Activated T-cell treated with anti-CD3 and anti-CD28 coated beads, Interleukin-2, amount 50 U/mL, for 24 hours (primary cell): ENCODE measurements at places on chromosomes 2 and 18.

GRCh38 chr2:226118471-226119429 lies 680.9 kb downstream of the IRS1 start:
- no peak overlapping the region for H3K27ac ChIP-seq
- DNase-seq: no peak
- no peaks in the 10 kb centered on the region for H3K36me3 ChIP-seq
- H3K4me1 ChIP-seq: peaks cover 11% of the 10 kb centered on the region
- H3K4me3 ChIP-seq: no peak overlapping the region

GRCh38 chr2:158618891-158619490 lies 162.2 kb downstream of the PKP4 start:
- H3K27ac ChIP-seq: no peak overlapping the region
- peaks cover 34% of the 10 kb centered on the region for H3K36me3 ChIP-seq
- H3K27me3 ChIP-seq: no peaks in the 10 kb centered on the region
- no peak overlapping the region for H3K4me3 ChIP-seq
- no peaks in the 10 kb centered on the region for H3K4me1 ChIP-seq
- no peak for DNase-seq

- H3K27ac ChIP-seq: peak overlapping the region; percentile 42
- peaks cover 69% of the 10 kb centered on the region for H3K4me1 ChIP-seq
- H3K27me3 ChIP-seq: peaks cover 12% of the 10 kb centered on the region
- H3K36me3 ChIP-seq: peaks cover 8% of the 10 kb centered on the region
- no peak for DNase-seq
Observed at GRCh38 chr18:44733069-44733753, 52.5 kb downstream of the SETBP1 start.

- no peak overlapping the region for H3K4me3 ChIP-seq
- no peaks in the 10 kb centered on the region for H3K27me3 ChIP-seq
- peaks cover 92% of the 10 kb centered on the region for H3K36me3 ChIP-seq
- DNase-seq: no peak
- H3K27ac ChIP-seq: no peak overlapping the region
- H3K4me1 ChIP-seq: no peaks in the 10 kb centered on the region
Observed at GRCh38 chr2:157732596-157732995, 103.9 kb upstream of the ACVR1C start.

- H3K4me1 ChIP-seq: no peaks in the 10 kb centered on the region
- no peaks in the 10 kb centered on the region for H3K36me3 ChIP-seq
- H3K27me3 ChIP-seq: peaks cover 12% of the 10 kb centered on the region
- H3K4me3 ChIP-seq: no peak overlapping the region
Observed at GRCh38 chr2:173513107-173513727, 158.5 kb downstream of the CDCA7 start.

DNA sequence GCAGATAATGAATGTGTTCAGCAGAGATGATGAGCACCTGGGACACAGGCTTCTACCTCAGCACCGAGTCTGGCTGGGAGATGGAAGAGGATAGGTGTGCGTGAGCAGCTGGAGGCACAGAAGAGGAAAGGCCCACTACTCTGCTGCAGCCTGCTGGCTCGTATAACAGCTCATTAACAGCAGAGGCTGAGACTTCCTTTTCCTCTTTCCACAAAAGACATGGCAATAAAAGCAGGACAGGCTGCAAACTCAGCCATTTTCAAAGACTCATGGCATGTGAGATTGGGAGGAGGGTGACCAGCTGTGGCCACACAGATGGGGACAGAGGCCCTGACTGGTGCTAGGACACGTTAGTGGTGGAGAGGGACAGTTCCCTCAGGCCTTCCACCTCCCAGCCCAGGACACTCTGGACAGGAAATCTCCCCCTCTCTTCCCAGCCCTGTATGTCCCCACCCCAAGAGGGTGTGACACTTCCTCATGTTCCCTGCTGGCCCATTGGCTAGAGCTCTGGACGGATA lies 60.3 kb downstream of the CACNB4 start:
- H3K27me3 ChIP-seq: peaks cover 8% of the 10 kb centered on the region
- H3K36me3 ChIP-seq: no peaks in the 10 kb centered on the region
- H3K27ac ChIP-seq: no peak overlapping the region
- no peak for DNase-seq
- no peaks in the 10 kb centered on the region for H3K4me1 ChIP-seq
- no peak overlapping the region for H3K4me3 ChIP-seq

GRCh38 chr18:59624369-59624765 lies 72.9 kb downstream of the CCBE1 start:
- H3K36me3 ChIP-seq: no peaks in the 10 kb centered on the region
- DNase-seq: no peak

GRCh38 chr18:46750626-46751025 lies 6.2 kb downstream of the ST8SIA5 start:
- no peak overlapping the region for H3K4me3 ChIP-seq
- H3K27ac ChIP-seq: no peak overlapping the region
- DNase-seq: no peak
- H3K27me3 ChIP-seq: peaks cover 61% of the 10 kb centered on the region
- H3K4me1 ChIP-seq: peaks cover 5% of the 10 kb centered on the region
- H3K36me3 ChIP-seq: no peaks in the 10 kb centered on the region

DNA sequence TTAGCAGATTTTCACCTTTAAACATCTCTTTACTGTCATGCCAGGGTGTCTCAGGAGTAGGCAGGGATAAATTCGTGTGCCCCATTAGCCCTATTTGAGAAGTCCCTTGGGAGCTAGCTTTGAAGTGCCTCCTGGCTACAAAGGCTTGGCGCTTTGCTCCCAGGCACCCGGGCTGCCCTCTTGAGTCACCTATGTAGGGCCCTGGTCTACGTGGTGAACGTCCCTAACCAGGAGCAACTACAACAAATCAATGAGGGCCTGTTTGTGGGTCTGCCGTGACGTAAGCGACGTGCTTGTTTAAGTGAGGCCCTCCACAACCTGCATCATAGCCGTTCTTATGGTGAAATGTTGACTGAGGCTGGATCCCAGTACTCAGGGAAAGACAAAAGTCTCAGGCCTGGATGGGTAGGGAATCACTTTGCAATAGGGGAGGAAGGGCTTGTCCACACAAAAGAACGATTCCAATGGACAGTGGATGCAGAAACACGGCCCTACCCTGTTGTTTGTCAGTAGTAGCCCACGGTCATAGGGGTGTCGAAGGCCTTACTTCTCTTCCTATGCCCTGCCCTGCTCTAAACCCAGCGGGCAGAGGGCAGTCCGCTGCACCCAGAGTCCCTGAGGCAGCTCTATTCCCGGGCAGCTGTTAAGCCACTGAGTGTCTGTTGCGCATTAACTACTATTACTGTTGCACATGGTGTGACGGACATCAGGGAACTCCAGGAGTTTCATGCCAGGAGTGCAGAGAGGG lies 93.9 kb downstream of the INHBB start:
- peaks cover 9% of the 10 kb centered on the region for H3K4me1 ChIP-seq
- H3K36me3 ChIP-seq: no peaks in the 10 kb centered on the region
- DNase-seq: no peak

DNA sequence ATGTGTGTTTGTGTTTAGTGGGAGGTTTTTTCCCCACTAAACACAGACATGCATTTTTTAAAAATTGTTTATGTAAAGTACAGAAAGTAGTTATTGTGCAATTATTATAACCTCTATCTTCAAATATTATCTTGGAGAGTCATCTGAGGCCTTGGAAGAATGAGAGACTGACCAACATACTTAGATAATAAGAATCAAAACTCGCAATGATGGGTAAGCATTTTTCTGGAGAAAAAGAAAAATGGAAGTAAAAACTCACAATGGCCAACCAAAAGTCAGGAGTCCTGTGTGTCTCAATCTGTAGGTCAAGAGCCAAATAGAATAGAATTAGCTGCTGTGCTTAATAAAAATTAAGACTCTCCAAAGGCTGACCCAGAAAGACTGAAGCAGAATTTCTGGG lies 43.0 kb downstream of the MEMO1 start:
- DNase-seq: no peak
- peaks cover 32% of the 10 kb centered on the region for H3K36me3 ChIP-seq
- H3K4me3 ChIP-seq: no peak overlapping the region
- H3K4me1 ChIP-seq: peaks cover 27% of the 10 kb centered on the region
- no peak overlapping the region for H3K27ac ChIP-seq

- no peaks in the 10 kb centered on the region for H3K36me3 ChIP-seq
- H3K27me3 ChIP-seq: peaks cover 41% of the 10 kb centered on the region
- H3K4me1 ChIP-seq: no peaks in the 10 kb centered on the region
- no peak overlapping the region for H3K27ac ChIP-seq
- H3K4me3 ChIP-seq: no peak overlapping the region
Observed at GRCh38 chr2:176432434-176432833, 163.2 kb downstream of the MTX2 start.

- no peak for DNase-seq
- H3K36me3 ChIP-seq: no peaks in the 10 kb centered on the region
- H3K4me3 ChIP-seq: no peak overlapping the region
Observed at GRCh38 chr2:160984426-160985077, 175.7 kb upstream of the TANK start.

GRCh38 chr2:22753476-22753875 lies 631.5 kb upstream of the KLHL29 start:
- no peak for DNase-seq
- no peak overlapping the region for H3K4me3 ChIP-seq
- H3K27me3 ChIP-seq: no peaks in the 10 kb centered on the region
- H3K4me1 ChIP-seq: no peaks in the 10 kb centered on the region

- H3K27ac ChIP-seq: no peak overlapping the region
- peak; percentile 18 for DNase-seq
- no peak overlapping the region for H3K4me3 ChIP-seq
- no peaks in the 10 kb centered on the region for H3K4me1 ChIP-seq
Observed at GRCh38 chr2:218437969-218438368, 19.0 kb downstream of the VIL1 start.

DNA sequence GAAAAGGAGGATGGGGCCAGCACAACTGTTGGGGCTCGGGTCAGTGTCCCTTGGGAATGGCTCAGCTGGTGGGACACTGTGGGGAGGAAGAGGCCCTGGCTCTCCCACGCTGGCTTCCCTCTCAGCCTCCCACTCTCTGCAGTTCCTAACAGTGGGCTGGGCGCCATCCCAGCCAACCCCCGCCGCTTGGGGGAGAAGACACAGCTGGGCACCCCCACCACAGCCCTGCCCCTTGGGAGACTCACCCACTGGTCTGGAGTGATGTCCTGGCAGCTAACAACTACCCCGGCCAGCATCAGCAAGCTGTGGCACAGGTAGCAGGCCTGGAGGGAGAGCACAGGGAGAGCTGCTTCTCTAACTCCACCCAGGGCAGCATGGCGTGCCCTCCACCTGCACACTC lies 8.3 kb upstream of the SEMA4C start:
- peaks cover 26% of the 10 kb centered on the region for H3K4me1 ChIP-seq
- H3K4me3 ChIP-seq: no peak overlapping the region
- no peaks in the 10 kb centered on the region for H3K27me3 ChIP-seq
- H3K27ac ChIP-seq: no peak overlapping the region

DNA sequence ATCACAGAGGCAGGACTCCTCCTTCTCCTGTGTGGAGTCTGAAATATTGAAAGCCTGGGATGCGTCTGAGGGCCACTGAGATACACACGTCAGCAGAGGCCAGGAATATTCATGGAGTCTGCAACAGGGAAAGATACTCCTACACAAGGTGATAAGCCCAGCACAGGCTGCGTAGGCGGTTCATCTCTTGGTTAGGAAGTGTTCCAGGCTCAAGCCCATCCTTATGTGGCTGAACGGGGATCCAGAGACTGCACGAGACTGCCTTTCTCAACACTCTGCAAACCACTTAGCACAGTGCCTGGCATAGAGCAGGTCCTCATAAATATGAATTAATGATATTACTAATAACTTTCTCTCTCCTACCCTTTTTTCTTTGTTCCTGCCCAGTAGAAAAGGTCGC lies 29.2 kb upstream of the AGPS start:
- H3K4me3 ChIP-seq: no peak overlapping the region
- DNase-seq: no peak
- no peaks in the 10 kb centered on the region for H3K36me3 ChIP-seq
- no peak overlapping the region for H3K27ac ChIP-seq

DNA sequence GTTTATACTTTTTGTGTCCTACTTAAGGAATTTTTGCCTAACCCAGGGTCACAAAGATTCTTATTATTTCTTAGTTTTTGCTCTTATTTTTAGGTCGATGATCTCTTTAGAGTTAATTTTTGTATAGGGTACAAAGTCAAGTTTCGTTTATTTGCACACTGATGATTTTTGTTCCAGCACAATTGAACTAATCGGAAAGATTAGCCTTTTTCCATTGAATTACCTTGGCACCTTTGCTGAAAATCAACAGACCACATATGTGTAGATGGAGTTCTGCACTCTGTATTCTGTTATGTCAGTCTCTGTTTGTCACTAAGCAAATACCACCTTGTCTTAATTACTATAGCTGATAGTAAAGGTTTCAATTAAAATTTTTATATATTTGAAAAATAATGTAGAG lies 18.7 kb downstream of the EML4 start:
- H3K36me3 ChIP-seq: peaks cover 24% of the 10 kb centered on the region
- no peak overlapping the region for H3K4me3 ChIP-seq
- H3K4me1 ChIP-seq: peaks cover 85% of the 10 kb centered on the region
- H3K27ac ChIP-seq: no peak overlapping the region

GRCh38 chr2:3899536-3900155 lies 196.3 kb downstream of the DCDC2C start:
- H3K27ac ChIP-seq: no peak overlapping the region
- no peaks in the 10 kb centered on the region for H3K36me3 ChIP-seq
- no peaks in the 10 kb centered on the region for H3K4me1 ChIP-seq
- no peak for DNase-seq
- H3K4me3 ChIP-seq: no peak overlapping the region

GRCh38 chr2:222548992-222549391 lies 106.9 kb downstream of the FARSB start:
- H3K27me3 ChIP-seq: peaks cover 31% of the 10 kb centered on the region
- no peak overlapping the region for H3K27ac ChIP-seq
- no peaks in the 10 kb centered on the region for H3K36me3 ChIP-seq
- H3K4me3 ChIP-seq: no peak overlapping the region

GRCh38 chr18:47420130-47420529 lies 168.7 kb upstream of the SKOR2 start:
- H3K36me3 ChIP-seq: no peaks in the 10 kb centered on the region
- no peak overlapping the region for H3K27ac ChIP-seq
- H3K27me3 ChIP-seq: peaks cover 25% of the 10 kb centered on the region
- no peak overlapping the region for H3K4me3 ChIP-seq

DNA sequence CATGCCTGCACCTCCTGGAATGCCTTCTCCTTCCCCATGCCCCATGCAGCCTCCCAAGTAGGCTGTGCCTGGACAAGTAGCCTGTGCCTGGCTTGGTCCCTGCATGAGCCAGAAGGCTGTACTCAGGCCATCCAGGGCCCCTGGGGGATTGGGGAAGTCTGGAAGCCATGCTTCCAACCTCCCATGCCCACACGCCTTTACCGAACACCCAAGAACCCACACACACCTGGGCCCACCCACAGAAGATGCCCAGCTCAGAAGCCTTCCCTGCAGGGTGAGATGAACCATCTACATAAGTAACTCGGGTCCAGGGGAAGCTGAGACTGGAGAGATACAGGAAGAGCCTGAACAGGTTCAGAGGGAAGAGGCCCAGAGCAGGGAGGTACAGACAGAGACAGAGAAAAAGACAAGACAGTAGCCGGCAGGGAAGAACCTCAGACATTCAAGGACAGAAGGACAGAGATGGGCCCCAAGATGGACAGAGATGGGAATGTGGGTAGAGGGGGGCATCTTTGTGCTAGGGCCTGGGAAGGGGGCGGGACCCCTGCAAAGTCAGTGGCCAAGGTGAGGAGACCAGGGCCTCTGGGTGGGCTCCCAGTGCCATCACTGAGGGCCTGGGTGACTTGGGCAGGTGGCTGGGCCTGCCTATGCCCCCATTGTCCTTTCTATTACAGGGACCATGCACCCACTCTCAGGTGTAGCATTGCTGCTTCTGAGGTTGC lies 4.3 kb downstream of the BIN1 start:
- H3K27ac ChIP-seq: no peak overlapping the region
- no peak overlapping the region for H3K4me3 ChIP-seq
- no peaks in the 10 kb centered on the region for H3K36me3 ChIP-seq
- DNase-seq: no peak

- no peaks in the 10 kb centered on the region for H3K4me1 ChIP-seq
- H3K27me3 ChIP-seq: no peaks in the 10 kb centered on the region
- H3K36me3 ChIP-seq: no peaks in the 10 kb centered on the region
- H3K4me3 ChIP-seq: no peak overlapping the region
- no peak overlapping the region for H3K27ac ChIP-seq
Observed at GRCh38 chr2:188813857-188814256, 160.3 kb upstream of the COL3A1 start.
